GM13976 (cell line): ENCODE measurements at places on chromosomes 13 and 19.

DNA sequence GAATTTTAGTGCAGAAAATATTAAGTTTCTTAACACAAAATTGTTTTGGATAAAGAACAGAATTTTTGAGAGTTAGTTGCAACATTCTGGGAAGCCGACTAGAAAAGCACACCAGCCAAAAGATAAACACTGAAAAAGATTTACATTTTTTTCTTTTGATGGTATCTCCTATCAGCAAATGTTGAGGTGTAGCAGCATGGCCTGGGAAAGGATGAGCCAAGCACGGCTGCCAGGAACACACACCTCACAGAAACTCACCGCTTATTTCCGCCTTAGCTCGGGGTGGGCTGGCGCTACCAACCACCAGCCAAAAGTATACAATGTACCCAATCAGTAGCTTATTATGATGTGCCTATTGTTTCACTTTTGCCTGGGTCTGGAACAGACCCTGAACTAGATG is 134.7 kb downstream of the MIPEP start:
- DNase-seq = no peak

DNA sequence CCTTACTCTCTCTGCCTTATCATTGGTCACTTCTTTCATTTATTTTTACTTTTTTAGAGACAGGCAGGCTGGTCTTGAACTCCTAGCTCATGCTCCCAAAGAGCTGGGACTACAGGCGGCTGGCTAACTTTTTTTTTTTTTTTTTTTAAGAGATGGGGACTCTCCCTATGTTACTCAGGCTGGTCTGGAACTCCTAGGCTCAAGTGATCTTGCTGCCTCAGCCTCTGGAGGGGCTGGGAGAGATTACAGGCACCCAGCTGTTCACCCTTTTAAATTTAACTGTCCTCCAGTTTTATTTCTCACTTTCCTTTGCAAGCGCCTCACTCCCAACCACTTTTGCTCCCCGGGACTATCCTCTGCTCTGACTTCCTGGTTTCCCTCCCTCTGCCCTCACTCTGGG is 5.6 kb upstream of the CLDN10 start:
- DNase-seq = no peak

- DNase-seq = no peak
Observed at GRCh38 chr19:56142087-56142787, 1.1 kb downstream of the ZNF444 start.

DNA sequence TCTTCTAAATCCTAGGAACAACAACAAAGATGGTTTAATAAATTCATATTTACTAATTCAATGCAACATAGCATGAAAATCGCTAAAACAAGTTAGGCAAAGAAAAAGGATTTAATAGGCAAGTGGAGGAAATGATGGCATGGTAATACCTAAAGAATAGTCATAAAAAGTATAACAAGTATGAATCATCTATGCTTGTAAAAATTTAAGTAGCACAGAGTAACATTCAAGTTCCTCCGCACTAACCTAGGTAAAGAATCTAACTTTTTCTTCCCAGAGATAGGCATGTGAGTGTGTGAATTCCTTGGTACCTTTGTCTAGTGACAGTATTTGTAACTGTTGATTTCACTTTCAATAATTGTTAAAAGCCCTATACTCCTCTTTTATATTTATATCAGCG is 42.6 kb downstream of the RCBTB2 start:
- no peak for DNase-seq

- no peak for DNase-seq
Observed at GRCh38 chr13:51674276-51674675, 90.0 kb downstream of the WDFY2 start.
